ENCODE measurements at places on chromosomes 2 and 18.

- H3K4me1 ChIP-seq: peaks cover 11% of the 10 kb centered on the region
- no peak for DNase-seq
- no peak overlapping the region for H3K4me3 ChIP-seq
- no peaks in the 10 kb centered on the region for H3K36me3 ChIP-seq
- H3K27me3 ChIP-seq: no peaks in the 10 kb centered on the region
These were observed 51.2 kb downstream of the GREB1 start for GRCh38 chr2:11585071-11585470.

GRCh38 chr2:125679903-125680302 lies 976.1 kb upstream of the GYPC start:
- H3K27me3 ChIP-seq: no peaks in the 10 kb centered on the region
- DNase-seq: no peak
- no peaks in the 10 kb centered on the region for H3K36me3 ChIP-seq

GRCh38 chr2:119688616-119689015 lies 9.6 kb downstream of the TMEM177 start:
- no peaks in the 10 kb centered on the region for H3K4me1 ChIP-seq
- no peak for DNase-seq
- H3K36me3 ChIP-seq: peaks cover 14% of the 10 kb centered on the region
- no peak overlapping the region for H3K4me3 ChIP-seq
- no peak overlapping the region for H3K27ac ChIP-seq
- no peaks in the 10 kb centered on the region for H3K27me3 ChIP-seq

DNA sequence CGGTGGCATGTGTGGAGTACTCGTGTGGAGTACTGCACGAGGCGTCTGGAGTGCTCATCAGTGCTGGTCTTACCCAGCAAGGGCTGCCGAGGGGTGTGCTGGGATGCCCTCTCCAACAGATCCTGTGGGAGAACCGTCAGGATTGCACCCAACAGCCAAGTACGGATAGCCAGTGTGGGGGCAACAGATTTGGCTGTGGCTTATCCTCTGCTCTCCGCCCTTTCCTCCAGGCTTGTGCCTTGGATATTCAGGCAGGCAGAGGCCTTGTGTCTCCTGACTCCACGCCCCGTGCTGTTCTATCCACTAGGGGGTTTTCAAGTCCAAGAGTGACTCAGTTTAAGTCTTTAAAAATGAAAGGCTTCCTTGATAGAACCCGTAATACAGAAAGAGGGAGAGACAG lies 321.0 kb upstream of the HS6ST1 start:
- no peak overlapping the region for H3K4me3 ChIP-seq
- H3K27ac ChIP-seq: no peak overlapping the region
- H3K36me3 ChIP-seq: no peaks in the 10 kb centered on the region
- peak; percentile 47 for DNase-seq
- no peaks in the 10 kb centered on the region for H3K4me1 ChIP-seq

DNA sequence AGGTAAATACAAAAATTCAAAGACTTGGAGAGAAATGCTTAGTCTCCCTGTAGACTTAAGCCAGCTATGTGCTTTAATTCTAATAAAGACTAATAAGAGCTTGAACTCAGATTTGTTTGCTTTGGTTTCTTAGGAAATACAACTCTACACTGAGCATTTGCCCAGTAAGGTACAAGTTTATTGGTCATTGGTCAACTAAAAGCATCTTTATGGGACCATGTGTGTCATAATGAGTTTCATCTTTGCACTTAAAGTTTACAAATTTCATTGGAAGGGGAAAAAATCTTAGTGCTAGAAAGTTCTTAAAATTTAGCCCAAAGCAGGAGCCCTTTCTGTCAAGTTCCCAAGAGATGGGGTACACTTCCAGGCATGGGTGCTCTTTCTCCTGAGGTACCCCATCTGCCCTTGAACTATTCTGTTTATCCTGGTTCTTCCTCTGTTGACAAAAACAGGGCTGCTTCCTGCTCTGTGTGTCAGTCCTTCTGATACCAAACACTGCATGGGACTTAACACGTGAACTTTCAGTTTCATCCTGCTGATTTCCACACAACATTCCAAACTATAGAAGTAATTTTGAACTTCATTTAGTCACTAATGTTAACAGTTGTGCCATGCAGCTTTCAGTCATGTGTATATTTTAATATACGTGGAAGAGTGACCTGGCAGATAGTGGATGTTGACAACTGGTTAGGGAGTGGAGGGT lies 200.2 kb downstream of the TPGS2 start:
- DNase-seq: no peak
- no peaks in the 10 kb centered on the region for H3K27me3 ChIP-seq
- peak overlapping the region; percentile 89 for H3K27ac ChIP-seq
- H3K36me3 ChIP-seq: no peaks in the 10 kb centered on the region
- no peaks in the 10 kb centered on the region for H3K4me1 ChIP-seq
- H3K4me3 ChIP-seq: no peak overlapping the region

GRCh38 chr2:23772684-23773083 lies 154.2 kb downstream of the ATAD2B start:
- no peak overlapping the region for H3K27ac ChIP-seq
- H3K36me3 ChIP-seq: peaks cover 6% of the 10 kb centered on the region
- no peaks in the 10 kb centered on the region for H3K27me3 ChIP-seq
- H3K4me1 ChIP-seq: no peaks in the 10 kb centered on the region

GRCh38 chr2:57888463-57888862 lies 158.1 kb upstream of the VRK2 start:
- H3K36me3 ChIP-seq: no peaks in the 10 kb centered on the region
- no peak overlapping the region for H3K4me3 ChIP-seq
- DNase-seq: no peak

DNA sequence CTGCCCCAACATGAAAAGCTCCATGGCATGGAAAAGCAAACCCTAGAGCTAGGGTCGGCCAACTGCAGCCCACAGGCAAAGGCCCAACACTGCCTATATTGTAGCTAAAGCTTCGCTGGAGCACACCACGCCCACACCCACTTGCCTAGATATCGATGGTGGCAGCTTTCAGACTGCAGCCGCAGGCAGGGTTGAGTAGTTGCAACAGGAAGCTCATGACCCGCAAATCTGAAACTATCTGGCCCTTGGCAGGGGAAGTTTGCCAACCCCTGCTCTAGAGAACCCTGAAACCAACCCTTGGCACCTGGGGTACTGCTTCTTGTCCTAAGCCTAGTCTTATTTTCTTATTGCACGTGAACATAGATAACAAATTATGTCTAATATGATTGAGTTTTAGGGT lies 250.0 kb downstream of the SOX11 start:
- no peaks in the 10 kb centered on the region for H3K36me3 ChIP-seq
- no peaks in the 10 kb centered on the region for H3K27me3 ChIP-seq
- no peaks in the 10 kb centered on the region for H3K4me1 ChIP-seq
- DNase-seq: no peak
- no peak overlapping the region for H3K4me3 ChIP-seq

DNA sequence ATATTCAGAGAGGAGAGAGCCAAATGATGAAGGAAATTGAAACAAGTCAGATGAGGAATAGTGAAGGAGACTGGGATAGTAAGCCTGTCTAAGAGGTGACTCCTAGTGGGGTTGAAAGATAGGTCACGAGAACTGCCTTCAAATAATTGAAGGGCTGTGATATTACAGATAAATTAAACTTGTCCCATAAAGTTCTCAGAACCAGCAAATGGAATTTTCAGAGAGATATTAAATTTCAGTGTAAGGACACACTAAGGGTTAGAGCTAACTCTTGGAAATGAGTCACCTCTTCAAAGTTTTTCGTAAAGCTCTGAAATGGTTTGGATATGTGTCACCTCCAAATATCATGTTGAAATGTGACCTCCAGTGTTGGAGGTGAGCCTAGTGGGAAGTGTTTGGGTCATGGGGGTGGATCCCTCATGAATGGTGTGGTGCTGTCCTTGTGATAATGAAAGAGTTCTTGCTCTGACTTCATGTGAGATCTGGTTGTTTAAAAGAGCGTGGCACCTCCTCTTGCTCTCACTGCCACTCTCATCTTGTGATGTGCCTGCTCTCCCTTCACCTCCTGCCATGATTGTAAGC lies 87.3 kb downstream of the BABAM2 start:
- H3K4me3 ChIP-seq: no peak overlapping the region
- DNase-seq: no peak
- no peaks in the 10 kb centered on the region for H3K27me3 ChIP-seq
- peak overlapping the region; percentile 42 for H3K27ac ChIP-seq
- no peaks in the 10 kb centered on the region for H3K36me3 ChIP-seq
- H3K4me1 ChIP-seq: no peaks in the 10 kb centered on the region

GRCh38 chr2:232543928-232544631 lies 4.6 kb downstream of the CHRNG start:
- no peak for DNase-seq
- no peak overlapping the region for H3K4me3 ChIP-seq
- H3K27me3 ChIP-seq: no peaks in the 10 kb centered on the region
- H3K27ac ChIP-seq: no peak overlapping the region

- no peaks in the 10 kb centered on the region for H3K4me1 ChIP-seq
- H3K27ac ChIP-seq: no peak overlapping the region
- no peaks in the 10 kb centered on the region for H3K36me3 ChIP-seq
- H3K27me3 ChIP-seq: no peaks in the 10 kb centered on the region
These were observed 640.7 kb upstream of the ACVR2A start for GRCh38 chr2:147204102-147204501.

- peak overlapping the region; percentile 66 for H3K27ac ChIP-seq
- H3K36me3 ChIP-seq: no peaks in the 10 kb centered on the region
- no peaks in the 10 kb centered on the region for H3K4me1 ChIP-seq
These were observed 21.5 kb upstream of the CYP1B1 start for GRCh38 chr2:38097258-38097987.

DNA sequence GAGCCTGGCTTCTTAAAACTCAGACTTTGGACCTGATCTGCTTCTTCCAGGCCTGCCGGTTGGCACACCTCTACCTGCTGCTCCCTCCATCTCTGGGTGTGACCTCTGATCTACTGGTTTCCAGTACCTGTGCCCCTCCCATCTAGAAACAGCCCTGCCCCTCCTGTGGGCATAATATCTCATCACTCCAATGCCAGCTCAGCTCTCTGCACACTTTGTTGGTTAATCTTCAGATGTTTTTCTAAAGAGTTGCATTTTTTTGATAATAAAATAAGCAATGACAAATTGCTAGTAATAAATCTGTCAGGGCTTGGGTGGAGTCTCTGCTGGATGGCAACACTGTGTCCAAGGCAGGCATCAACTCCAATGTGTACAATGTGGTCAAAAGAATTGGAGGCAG lies 89.6 kb upstream of the PPP1CB start:
- peaks cover 64% of the 10 kb centered on the region for H3K4me1 ChIP-seq
- no peak for DNase-seq
- peak overlapping the region; percentile 75 for H3K27ac ChIP-seq
- no peaks in the 10 kb centered on the region for H3K36me3 ChIP-seq
- H3K4me3 ChIP-seq: no peak overlapping the region

- H3K27ac ChIP-seq: no peak overlapping the region
- no peaks in the 10 kb centered on the region for H3K36me3 ChIP-seq
- DNase-seq: no peak
- H3K4me1 ChIP-seq: no peaks in the 10 kb centered on the region
- no peak overlapping the region for H3K4me3 ChIP-seq
These were observed 481.6 kb downstream of the LPIN1 start for GRCh38 chr2:12227941-12228608.

GRCh38 chr2:239257511-239257937 lies 143.3 kb downstream of the HDAC4 start:
- no peaks in the 10 kb centered on the region for H3K36me3 ChIP-seq
- DNase-seq: no peak
- peaks cover 55% of the 10 kb centered on the region for H3K4me1 ChIP-seq
- H3K27ac ChIP-seq: peak overlapping the region; percentile 12
- H3K27me3 ChIP-seq: no peaks in the 10 kb centered on the region

- DNase-seq: no peak
- no peaks in the 10 kb centered on the region for H3K4me1 ChIP-seq
- H3K36me3 ChIP-seq: no peaks in the 10 kb centered on the region
- no peak overlapping the region for H3K27ac ChIP-seq
- H3K4me3 ChIP-seq: no peak overlapping the region
- H3K27me3 ChIP-seq: no peaks in the 10 kb centered on the region
These were observed 113.7 kb upstream of the SRD5A2 start for GRCh38 chr2:31694444-31694843.

DNA sequence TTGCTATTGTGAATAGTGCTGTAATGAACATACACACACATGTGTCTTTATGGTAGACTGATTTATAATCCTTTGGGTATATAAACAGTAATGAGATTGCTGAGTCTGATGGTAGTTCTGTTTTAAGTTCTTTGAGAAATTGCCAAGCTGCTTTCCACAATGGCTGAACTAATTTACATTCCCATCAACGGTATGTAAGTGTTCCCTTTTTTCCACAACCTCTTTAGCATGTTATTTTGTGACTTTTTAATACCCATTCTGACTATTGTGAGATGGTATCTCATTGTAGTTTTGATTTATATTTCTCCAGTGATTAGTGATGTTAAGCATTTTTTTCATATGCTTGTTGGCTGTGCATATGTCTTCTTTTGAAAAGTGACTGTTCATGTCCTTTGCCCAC lies 86.7 kb downstream of the TTC27 start:
- H3K27me3 ChIP-seq: no peaks in the 10 kb centered on the region
- no peak overlapping the region for H3K4me3 ChIP-seq
- no peak overlapping the region for H3K27ac ChIP-seq

DNA sequence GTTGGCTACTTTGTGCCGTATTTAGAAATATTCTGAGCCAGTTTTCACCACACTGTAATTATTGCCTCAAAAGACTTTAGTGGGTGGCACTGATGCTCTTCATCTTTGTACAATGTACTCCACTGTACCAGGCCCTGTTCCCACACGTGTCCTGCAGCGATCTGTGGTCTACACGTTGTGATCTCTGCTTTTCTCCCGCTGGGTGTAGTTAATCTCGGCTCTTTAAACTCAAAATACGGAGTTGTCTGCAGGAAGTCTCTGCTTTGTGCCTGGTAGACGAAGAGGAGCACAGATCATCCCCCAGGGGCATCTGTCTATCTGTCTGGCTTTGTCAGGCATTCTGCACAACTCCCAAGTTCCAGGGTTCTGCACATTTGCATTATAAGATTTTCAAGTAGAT lies 12.1 kb upstream of the GREB1 start:
- H3K27ac ChIP-seq: no peak overlapping the region
- DNase-seq: no peak
- H3K4me3 ChIP-seq: no peak overlapping the region
- no peaks in the 10 kb centered on the region for H3K27me3 ChIP-seq

GRCh38 chr2:68730828-68731227 lies 3.8 kb upstream of the ARHGAP25 start:
- no peaks in the 10 kb centered on the region for H3K4me1 ChIP-seq
- no peak overlapping the region for H3K27ac ChIP-seq
- H3K27me3 ChIP-seq: no peaks in the 10 kb centered on the region
- peak; percentile 34 for DNase-seq
- no peak overlapping the region for H3K4me3 ChIP-seq
- no peaks in the 10 kb centered on the region for H3K36me3 ChIP-seq

GRCh38 chr2:239723486-239724193 lies 301.5 kb downstream of the NDUFA10 start:
- no peaks in the 10 kb centered on the region for H3K27me3 ChIP-seq
- DNase-seq: no peak
- no peaks in the 10 kb centered on the region for H3K36me3 ChIP-seq
- H3K4me1 ChIP-seq: no peaks in the 10 kb centered on the region
- no peak overlapping the region for H3K27ac ChIP-seq

- H3K27ac ChIP-seq: no peak overlapping the region
- no peaks in the 10 kb centered on the region for H3K27me3 ChIP-seq
- no peak overlapping the region for H3K4me3 ChIP-seq
- no peaks in the 10 kb centered on the region for H3K36me3 ChIP-seq
- no peak for DNase-seq
- H3K4me1 ChIP-seq: no peaks in the 10 kb centered on the region
These were observed 99.5 kb downstream of the TAF4B start for GRCh38 chr18:26325771-26326170.

- H3K36me3 ChIP-seq: no peaks in the 10 kb centered on the region
- no peak overlapping the region for H3K4me3 ChIP-seq
- no peaks in the 10 kb centered on the region for H3K27me3 ChIP-seq
- H3K27ac ChIP-seq: no peak overlapping the region
- no peaks in the 10 kb centered on the region for H3K4me1 ChIP-seq
These were observed 234.9 kb downstream of the TRIB2 start for GRCh38 chr2:12951657-12951973.
